ENCODE measurements at places on chromosomes 2 and 18.
A peak's percentile ranks its signal among the peaks of the same experiment; 100 is the strongest.

GRCh38 chr2:238423561-238424312 lies 3.0 kb upstream of the ASB1 start:
- no peak for DNase-seq

DNA sequence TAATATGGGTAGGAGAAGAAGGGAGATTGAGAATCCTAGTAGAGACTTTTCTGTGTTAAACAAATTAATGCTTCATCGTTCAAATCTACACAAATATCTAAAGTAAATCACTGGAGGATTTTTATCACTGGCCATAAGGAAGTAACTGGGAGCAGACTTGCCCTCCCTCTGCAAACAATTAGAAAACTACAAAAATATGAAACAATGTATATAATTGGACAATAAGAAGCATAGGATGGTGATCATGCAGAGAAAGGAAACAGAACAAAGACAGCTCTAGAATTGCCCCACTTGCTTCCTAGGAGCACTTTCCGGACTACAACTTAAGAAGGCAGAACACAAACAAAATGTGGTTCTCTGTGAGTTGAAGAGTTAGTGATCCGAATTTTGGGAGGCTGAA lies 452.7 kb upstream of the KLHL29 start:
- DNase-seq: no peak

DNA sequence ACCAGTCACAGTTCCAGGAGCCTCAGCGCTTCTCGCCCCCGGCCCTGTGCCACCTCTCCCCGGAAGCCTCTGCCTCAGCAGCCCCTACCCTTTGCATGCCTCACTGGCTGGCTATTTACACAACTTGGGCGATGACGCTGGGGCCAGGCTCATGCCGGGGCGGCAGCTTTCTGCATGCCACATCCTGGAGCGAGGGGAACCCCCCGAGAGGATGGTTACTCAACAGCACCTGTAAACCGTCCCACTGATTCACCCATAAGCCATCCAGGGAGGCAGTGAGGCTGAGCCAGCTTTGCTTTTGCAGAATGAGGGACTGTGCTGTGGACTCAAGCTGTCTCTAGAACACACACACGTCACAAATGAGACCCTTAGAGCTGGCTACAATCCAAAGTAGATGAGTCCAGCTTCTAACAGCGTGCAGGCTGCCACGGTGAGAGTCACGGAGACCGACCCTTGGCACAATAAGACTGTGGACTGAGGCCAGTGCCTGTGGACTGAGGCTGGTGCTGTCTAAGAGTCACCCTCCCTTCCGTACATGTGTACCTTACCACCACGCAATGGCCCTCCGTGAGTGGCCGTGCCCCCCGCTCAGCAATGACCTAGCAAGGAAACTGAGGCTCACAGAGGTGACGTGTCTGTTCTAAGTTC lies 45.6 kb upstream of the ODC1 start:
- DNase-seq: peak; percentile 55

- DNase-seq: no peak
These were observed 44.8 kb upstream of the ARHGAP25 start for GRCh38 chr2:68689553-68690537.

- DNase-seq: peak; percentile 46
These were observed 706 bp downstream of the UBXN2A start for GRCh38 chr2:23940718-23941620.

DNA sequence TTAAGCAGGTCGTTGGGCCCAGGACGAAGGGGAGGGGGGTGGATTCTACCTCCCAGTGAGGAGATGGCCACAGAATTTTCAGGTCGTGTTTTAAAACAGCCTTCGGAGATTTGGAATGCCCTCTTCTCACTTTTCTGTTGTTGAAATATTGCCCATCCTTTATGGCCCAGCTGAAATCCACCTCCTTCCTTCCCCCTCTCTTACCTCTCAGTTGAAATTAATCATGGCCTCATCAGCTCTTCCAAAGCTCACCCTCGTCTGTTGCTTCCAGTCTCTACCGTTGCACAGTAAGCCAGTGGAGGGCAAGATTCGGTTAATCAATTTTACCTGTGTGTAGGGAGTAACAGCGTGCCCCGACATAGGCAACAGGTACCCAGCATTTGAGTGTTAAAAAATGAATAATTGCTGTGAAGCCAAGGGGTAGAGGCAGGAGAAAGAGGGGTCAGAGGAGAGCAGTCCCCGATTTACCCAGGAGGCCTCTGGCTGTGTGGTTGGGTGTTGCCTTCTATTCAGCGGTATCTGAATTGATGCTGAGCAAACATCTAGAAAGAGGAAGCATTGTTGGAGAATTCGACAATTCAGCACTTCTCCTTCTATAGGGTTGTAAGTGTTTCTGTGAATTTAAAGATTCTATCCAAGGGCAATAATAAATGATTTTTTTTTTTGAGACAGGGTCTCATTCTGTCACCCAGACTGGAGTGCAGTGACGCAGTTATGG lies 8.6 kb upstream of the PDIA6 start:
- no peak for DNase-seq

DNA sequence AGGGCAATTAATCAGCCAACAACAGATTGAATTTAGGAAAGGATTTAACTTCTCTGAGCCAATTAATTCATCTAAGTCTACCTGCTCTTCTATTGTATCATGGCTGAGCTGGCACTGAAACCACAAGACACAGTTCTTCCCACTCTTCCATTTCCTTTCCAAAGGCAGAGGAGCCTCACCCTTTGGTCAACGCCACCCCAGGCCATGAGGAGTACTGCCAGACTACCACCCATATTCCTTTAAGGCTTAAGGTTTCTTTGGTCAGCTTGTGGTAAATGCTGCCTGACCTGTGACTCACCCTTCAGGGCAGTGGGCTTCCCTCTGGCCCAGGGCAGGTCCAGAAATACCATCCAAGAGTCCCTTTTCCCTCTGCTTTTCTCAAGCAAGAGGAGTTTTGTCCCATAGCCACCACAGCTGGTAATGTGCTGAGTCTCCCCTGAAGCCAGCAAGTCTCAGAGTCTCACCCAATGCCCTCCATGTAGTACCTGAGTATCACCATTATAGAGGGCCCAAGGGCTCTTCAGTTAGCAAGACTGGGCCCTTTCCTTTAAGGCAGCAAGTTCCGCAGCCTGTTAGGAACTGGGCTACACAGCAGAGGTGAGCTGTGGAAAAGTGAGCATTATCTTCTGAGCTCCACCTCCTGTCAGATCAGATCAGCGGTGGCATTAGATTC lies 900.5 kb upstream of the CRIM1 start:
- no peak for DNase-seq

DNA sequence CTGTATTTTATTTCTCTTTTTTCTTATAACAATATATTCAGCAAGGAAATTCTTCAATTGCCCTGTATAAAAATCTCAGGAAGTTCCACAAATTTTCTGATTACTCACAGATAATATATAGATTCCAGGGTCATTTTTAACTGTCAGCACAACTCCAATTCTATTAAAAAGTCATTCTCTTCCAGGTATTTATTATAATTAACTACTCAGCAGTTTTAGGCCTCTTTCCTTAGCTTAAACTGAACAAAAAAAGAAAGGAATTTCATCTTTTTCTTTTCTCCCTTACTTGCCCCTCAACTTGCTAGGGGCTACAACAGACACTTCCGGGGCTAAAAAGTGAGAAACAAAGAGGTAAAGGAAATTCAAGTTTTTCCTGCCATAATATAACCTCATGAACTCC lies 358.9 kb upstream of the LRATD1 start:
- no peak for DNase-seq

- no peak for DNase-seq
These were observed 35.4 kb upstream of the GPR17 start for GRCh38 chr2:127610561-127610960.

- no peak for DNase-seq
These were observed 203.3 kb upstream of the SPOPL start for GRCh38 chr2:138298120-138298814.

GRCh38 chr18:73511771-73512503 lies 635.7 kb downstream of the FBXO15 start:
- no peak for DNase-seq

DNA sequence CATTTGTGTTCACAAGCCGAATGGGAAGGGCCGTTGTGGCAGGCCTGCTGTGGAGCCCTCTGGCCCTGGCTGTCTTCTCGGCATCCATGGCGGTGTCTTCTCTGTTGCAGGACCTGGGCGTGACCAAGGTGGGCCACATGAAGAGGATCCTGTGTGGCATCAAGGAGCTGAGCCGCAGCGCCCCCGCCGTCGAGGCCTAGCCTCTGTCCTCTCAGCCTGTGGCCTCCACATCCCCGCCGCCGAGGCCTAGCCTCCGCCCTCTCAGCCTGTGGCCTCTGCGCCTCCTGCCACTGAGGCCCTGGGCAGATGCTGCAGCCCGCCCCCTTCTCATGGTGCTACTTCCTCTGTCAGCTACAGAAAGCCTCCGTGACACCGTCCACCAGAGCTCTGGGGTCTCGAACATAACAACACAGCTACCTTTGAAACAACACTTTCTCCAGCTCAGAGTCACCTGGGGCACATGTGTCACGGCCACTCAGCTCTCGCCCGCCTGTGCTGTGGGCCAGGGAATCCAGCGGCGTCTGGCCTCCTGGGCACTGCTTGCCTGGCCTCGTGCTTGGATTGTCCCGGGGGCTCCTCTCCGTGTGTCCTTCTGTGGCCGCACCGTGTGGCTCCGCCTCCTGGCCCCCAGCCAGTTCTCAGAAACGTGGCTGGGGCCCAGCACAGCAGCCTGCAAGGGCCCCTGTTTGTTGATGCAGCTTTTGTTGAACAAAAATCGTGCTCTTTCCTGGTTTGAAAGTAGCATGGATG lies 97.1 kb downstream of the USP40 start:
- DNase-seq: no peak

DNA sequence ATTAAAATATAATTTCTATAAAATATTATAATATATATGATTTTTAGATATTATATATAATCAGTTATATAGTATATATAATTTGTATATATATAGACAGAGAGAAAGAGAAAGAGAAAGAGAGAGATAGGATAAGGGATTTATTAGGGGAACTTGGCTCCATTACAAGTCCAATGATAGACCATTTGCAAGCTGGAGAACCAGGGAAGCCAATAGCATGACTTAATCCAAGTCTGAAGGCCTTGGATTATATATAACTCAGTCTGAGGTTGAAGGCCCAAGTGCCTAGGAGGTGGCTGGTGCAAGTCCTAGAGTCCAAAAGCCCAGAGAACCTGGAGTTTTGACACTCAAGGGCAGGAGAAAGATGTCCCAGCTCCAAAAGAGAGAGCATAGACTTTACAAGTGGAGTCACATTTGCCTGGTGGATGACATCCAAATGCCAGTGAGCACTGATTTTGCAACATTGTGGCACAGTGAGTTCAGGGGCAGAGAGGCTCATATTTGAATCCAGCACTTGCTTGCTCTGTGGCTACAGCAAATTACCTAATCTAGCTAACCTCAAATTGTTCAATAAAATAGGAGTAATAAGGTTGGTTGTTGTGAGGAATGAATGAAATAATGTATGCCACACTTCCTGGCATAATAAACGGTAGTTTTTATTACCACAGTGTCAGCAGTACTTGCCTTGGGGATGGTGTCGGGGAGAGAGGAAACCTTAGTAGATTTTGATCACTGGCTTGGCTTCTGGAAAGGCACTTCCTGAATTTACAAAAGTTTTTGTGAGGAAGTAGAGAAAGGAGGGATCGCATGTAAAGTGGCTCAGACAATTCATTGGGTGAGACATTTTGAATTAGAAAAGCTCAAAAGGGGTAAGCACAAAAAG lies 69.6 kb upstream of the CD28 start:
- no peak for DNase-seq

GRCh38 chr2:3638456-3638810 lies 19.6 kb upstream of the ALLC start:
- no peak for DNase-seq

- no peak for DNase-seq
These were observed 155.5 kb upstream of the ACVR2A start for GRCh38 chr2:147689220-147689909.

DNA sequence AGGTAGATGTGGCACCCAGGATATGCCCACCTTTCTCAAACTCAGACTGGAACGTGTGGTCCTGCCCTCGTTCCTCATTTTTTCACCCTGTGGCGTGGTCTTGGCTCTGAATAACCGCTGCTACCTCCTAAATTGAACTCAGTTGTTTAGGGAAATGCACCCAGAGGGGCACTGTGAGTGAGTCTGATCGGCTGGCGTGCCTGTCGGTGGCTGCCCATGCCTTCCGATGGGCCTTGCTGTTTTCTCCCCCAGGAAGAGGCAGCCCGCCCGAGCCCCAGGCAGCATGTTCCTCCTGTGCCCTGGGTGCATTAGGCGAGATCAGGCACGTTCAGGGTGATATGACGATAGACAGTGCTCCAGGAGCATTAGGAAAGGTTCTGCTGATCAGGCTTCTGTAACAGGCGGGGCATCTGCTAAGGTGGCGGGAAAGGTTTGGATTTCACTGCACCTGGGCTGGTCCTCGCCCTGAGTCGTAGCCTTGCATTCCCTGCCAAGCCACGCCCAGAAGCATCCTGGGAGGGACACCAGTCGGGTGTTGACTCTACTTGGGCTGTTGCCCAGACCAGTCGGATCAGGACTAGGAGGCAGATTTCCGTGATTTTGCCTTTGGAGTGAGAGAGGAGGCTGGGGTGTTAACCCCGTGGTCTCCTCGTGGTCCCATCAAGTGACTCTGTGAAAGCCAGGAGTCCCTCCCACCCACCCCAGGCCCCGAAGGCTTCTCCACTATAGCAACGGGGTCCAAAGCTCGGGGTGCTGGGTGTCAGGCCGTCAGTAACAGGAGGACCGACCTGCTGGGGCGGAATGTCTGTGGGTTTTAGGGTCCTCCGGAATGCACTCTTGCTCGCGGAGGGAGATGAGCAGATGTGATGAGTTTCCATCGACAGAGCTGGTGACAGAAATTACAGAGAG lies 75.1 kb downstream of the SH3BP4 start:
- no peak for DNase-seq

DNA sequence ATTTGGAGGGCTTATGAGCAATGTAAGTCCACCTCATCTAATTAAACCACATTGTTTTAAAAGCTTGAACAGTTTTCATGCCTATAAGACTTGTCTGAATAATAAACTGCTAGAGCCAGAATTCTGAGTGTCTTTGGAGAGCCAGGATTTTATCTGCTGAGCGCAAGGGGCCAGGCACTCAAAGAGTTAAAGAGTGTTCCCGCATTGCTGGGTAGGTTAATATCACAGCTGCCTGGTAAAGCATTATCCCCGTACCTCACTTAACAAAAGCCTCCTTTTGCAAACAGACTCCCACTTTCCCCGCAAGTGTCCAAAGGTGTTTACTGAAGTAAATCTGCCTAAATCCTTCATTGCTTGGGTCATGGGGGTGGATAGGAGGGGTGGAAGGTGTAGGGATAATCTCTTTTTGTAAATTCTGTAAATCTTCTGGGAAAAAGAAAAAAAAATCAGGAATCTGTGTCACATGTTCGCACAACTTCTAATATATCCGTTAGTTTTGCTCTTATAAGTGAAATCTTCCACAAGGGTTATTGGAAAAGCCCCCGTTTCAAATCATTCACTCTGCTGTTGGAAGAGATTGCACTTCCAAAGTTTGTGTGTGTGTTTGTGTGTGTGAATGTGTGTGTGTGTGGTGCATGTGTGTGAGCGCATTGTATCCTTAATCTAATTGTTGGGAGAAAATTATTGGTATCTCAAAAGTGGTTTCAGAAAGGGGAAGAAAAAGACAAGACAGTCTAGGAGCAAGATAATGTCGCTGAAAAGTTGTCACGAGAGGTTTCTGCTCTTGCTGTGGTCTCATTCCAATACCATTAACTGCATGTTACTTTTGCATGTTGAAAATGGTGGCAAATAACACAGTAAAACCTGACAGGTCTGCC lies 10.7 kb downstream of the ZEB2 start:
- no peak for DNase-seq
